ENCODE measurements at places on chromosomes 3 and 15.
A peak's percentile ranks its signal among the peaks of the same experiment; 100 is the strongest.

- no peak for DNase-seq
Measured at GRCh38 chr3:66276705-66277274, 56.0 kb downstream of the SLC25A26 start.

GRCh38 chr3:85740561-85740960 is 781.8 kb downstream of the CADM2 start:
- DNase-seq, result no peak

GRCh38 chr15:95106801-95107200 is 875.4 kb downstream of the MCTP2 start:
- no peak for DNase-seq

DNA sequence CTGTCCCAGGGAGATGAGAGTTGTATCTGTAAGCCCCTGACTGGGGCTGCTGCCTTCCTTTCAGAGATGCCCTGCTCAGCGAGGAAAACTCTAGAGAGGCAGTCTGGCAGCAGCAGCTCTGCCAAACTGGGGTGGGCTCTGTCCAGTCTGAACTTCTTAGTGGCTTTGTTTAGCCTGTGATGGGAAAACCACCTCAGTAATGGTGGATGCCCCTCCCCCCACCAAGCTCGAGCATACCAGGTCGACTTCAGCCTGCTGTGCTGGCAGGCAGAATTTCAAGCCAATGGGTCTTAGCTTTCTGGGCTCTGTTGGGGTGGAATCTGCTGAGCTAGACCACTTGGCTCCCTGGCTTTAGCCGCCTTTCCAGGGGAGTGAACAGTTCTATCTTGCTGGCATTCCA is 218.3 kb downstream of the TUSC7 start:
- no peak for DNase-seq

- DNase-seq, result no peak
Measured at GRCh38 chr3:106263546-106263945, 394.7 kb upstream of the CBLB start.

GRCh38 chr3:140292684-140293083 is 357.7 kb downstream of the CLSTN2 start:
- DNase-seq, result peak; percentile 6

DNA sequence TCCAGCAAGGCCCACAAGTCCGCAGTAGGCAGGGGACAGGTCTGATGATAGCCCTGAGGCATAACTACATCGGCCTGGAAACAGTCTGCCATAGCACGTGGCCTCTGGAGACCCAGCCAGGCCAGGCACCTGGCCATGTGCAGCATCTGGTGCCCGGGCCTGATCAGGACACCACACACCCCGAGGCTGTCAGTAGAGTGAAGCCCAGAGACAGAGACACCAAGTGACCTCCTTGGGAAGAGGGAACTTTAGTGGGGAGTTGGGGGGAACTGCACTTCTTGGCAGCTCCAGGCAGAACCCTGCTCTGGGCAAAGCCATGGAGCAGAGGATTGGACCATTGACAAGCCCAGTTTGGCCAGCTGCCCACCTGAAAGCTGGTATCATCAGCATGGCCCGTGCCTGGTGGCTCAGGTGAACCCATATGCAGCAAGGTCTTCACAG is 1.2 kb downstream of the SHISA5 start:
- no peak for DNase-seq

DNA sequence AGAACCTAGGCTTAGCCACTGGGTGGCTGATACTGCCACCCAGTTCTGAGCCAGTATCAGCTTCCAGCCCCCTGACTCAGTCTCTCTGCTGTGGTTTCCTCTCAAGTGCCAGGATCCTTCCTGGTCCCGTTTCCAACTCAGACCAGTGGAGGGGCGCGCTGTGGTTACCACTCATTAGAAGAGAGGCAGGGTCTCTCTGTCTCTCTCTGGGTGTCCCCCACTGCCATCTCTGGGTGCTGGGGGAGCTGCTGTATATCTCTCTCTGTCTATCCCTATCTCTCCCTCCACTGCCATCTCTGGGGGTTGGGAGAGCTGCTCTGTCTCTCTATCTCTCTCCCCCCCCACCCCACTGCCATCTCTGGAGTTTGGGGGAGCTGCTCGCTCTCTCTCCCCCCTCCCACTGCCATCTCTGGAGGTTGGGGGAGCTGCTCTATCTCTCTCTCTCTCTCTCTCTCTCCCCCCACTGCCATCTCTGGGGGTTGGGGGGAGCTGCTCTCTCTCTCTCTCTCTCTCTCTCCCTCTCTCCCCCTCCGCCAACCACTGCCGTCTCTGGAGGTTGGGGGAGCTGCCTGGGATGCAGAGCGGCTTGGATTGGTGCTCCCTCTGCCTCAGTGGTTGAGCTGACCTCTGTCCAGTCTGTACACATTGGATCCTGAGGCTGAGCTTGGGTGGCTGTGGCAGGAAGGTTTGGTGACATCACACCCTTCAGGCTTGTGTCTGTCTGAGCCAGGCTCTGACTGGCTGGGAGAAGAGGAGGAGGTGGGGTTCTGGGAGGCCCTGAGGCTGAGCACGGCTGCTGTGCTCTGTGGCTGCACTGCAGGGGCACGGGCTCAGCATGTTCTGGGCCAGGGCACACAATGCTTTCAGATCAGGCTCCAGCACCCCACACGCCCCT is 98.9 kb downstream of the APBA2 start:
- DNase-seq, result no peak

DNA sequence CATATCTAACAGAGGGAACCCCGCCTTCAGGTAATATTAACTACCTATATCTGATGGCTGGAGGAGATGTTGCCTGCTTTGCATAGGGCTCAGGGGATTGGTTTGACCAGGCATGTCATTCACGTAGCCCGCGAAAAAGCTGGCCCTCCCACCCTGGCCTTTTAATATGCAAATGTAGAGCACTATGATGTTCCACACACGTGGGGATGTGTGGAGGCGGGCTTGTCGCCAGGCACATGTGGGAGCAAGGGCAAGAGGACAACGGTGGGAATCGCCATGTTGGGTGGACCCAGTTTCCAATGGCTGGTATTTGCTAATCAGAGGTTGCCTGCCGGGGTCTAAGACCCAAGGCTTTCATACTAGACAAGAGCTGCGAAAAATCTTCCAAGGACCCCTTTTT is 469.8 kb downstream of the ZPLD1 start:
- DNase-seq, result no peak

GRCh38 chr3:162558016-162558415 is 1061.4 kb downstream of the OTOL1 start:
- DNase-seq, result no peak

DNA sequence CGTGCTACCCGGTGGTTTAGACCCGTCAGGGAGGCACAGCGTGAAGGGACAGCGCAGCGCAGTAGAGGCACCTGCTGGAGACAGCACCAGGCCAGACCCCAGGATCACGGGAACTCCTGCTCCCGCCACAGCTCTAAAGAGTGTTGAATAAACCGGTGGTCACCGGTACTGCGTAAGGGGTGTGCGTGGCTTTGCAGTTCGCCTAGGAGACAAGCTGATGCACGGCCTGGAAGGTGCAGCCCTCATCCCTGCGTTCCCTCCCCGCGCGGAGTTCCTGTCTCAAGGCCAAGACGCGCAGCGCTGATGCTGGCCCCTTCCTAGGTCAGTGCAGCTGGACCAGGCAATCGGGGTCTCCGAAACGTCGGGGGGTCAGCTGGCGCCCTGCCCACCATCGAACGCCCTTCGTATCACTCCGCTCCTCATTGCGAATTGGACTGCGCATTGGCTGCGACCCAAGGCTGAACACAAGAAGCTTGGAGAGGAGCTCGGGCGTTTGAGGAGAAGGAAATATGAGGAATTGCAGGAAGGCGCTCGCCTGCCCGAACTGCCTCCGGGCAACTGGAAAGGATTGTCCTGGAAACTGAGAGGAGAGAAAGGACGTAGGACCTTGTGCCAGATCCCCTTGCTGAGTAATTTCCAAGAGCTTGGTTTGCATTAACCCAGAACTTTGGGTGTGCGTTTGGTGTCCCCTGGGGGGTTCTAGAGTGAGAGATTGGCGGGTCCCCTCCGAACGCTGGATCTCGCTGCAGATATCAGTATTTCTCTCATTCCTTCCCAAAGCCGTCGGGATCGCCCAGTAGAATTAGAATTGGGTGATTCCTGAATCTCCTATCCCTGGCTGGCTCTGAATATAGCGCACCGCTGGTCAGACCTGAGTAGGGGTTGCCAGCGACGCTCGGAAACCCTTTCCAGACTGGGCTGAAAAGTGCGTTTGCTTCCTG is 2.3 kb upstream of the SOX14 start:
- DNase-seq, result no peak

DNA sequence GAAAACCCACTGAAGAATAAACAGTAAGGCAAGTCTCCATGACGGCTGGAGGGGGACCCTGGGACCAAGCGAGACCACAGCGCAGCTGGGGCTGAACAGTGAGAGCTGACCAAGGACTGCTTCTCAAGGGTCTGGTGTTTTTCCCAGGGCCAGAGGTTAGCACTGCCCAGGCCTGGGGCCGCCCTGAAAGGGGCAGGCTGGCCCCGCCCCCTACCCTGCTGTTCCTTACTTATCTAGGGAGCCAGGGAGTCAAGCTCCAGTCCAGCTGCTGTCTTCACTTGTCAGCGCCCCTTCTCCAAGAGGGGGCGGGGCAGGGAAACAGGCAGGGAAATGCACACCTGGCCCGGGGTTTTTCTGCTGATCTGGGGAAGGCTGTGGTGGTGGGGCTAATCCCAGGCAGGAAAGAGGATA is 51.6 kb upstream of the HACD2 start:
- DNase-seq, result no peak

- no peak for DNase-seq
Measured at GRCh38 chr3:17052363-17052762, 167.6 kb downstream of the PLCL2 start.

DNA sequence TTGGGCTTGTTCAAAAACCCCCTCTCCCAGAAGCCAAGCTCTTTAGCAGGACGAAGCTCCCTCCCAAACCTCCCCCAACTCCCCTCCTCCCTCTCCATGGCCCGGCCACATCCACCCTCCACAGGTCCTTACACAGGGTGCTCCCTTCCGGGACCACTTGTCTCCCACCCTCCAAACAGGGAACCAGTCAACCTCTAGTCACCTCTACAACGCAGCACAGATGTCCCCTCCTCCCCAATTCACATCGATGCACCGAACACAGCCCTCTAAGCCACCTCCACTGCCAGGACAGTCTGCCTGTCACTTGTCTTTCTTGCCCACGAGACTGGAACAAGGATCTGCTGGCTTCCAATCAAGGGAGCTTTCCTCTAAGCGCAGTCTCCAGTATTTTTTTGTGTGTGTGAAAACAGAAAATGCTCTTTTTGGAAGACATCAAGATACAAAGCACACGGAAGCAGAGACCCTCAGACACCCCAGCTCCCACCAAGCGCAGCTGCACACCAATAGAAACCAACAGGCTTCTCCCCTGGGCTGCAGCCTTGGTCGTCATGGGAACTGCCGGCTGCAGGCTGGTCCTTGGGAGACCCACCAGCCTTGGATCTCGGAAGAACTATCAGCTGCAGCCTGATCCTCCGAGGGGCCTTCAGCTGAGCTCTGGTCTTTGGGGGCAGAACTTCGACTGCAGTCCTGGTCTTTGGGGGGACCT is 26.5 kb downstream of the IQSEC1 start:
- no peak for DNase-seq

DNA sequence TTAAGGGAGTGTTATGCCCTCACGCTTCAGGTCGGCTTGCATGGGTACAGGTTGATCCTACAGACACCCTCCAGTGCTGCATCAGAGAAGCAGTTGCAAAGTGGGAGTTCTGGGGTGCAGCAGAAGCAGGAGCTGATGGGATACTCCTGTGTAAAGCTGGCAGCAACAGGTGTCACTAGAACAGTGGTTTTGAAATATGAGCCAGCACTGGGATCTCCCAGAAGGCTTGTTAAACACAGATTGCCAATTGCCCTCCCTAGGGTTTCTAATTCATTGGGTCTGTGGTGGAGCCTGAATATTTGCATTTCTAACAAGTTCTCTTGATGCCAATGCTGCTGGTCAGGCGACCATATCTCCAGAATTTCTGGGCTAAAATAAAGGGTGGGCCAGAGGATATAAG is 350.4 kb downstream of the CLSTN2 start:
- no peak for DNase-seq

GRCh38 chr3:15514663-15515340 is 6.7 kb downstream of the COLQ start:
- DNase-seq, result no peak

GRCh38 chr3:45496555-45496954 is 98.0 kb upstream of the LIMD1 start:
- DNase-seq, result no peak

DNA sequence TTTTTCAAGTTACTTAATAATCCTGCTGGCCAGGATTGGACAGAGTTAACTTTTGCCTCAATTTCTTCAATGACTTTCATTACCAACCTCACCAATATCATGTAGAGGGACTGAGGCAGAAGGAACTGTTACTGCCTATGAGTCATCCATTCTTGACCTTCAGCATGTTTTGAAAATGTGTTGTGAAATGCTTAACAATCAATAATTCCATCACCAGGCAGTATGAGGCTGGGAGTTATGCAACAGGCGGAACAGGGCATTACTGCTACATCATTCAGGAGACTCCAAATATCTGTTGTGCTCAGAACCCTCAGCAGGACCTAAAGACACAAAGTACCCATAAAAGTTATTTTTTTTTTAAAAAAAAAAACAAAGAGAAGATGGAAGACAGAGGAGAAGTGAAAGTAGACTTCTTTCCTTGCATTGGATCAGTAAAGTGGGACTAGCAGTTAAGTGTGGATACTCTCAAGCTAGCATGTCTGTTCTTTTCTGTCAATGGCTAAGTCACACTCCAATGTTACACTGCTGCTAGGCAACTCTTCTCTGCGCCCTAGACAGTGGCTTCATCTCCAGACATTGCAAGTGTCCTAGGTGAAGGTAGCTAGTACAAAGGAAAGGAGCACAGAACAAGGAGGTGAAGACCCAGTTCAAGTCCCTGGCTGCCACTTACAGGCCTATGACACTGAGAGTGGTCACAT is 184.9 kb upstream of the LPP start:
- no peak for DNase-seq

DNA sequence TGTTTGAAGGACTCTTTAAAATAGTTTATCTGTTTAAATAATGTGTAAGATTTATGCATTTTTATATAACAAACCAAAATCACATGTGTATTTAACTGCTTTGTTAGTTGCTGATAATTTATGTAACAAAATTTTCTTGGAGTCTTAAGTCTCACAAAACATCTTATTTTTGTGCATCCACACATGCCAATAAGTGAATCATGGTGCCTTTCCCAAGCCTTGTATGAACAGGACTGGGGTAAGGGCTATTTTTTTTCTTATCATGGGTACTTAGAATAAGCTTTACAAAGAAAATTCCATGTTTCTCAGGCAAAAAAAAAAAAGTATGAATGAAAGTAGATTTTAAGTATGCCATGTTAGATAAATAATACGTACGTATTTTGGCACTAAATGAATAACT is 132.9 kb upstream of the LRRFIP2 start:
- DNase-seq, result no peak

GRCh38 chr3:153195349-153195879 is 33.4 kb downstream of the RAP2B start:
- DNase-seq, result no peak

All from NCI-H774 (cell line).